ENCODE measurements at places on chromosomes 12 and 14.

DNA sequence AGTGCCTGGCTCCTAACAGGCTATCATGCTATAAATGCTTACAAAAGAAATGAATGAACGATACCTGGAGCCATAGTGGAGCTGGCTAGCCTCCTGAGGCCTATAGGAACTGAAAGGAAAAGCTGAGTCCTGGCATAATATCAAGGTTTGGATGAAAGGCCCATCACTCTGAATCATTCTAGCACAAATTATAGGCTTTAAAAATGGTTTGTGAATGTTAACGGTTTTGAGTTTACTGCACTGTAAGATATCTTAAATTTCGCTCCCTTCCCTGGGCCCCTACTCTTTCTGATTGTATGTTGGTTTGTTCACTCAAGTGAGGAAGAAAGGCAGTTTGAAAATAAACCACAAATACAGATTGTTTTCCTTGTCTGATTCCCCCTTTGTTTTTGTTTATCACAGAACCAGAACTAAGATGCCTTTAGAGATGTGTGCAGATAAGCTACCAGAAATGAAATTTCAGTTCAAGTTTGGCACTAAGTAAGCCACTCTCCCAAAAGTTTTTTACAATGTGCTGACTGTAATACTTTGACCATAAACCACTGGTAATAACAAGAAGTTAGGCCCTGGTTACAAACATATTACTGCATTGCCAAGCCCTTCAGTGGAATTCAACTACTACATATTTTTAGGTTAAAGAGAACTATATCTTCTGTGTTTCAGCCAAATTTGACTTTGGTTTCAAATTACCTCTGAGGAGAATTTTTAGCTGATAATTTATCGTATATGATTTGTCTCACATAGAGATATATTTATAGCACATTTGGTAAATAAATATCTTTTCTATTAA, 89.5 kb downstream of the ALX1 start:
- no peak for DNase-seq

DNA sequence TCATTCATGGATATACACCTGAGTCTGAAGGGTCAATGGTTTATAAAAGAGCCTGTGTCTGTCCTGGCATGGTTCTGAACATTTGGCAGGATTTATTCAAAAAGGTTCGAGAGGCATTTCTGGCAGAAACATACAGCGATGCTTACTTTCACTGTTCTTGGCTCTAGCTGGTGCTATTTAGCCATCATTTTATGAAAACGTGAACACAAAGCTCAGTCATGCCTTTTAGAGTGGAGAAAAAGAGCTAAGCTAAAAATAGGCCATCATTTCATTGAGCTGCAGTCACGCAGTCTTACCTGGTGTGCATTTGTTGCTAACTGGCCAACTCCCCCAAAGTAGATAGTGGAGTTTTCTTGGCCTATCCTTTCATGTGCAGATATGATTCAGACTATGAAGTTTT, 1209.5 kb downstream of the SLC16A7 start:
- no peak for DNase-seq

GRCh38 chr14:50095895-50096294, 20.5 kb downstream of the VCPKMT start:
- peak; percentile 50 for DNase-seq

GRCh38 chr14:33332497-33332896, 393.8 kb downstream of the NPAS3 start:
- DNase-seq, result no peak

DNA sequence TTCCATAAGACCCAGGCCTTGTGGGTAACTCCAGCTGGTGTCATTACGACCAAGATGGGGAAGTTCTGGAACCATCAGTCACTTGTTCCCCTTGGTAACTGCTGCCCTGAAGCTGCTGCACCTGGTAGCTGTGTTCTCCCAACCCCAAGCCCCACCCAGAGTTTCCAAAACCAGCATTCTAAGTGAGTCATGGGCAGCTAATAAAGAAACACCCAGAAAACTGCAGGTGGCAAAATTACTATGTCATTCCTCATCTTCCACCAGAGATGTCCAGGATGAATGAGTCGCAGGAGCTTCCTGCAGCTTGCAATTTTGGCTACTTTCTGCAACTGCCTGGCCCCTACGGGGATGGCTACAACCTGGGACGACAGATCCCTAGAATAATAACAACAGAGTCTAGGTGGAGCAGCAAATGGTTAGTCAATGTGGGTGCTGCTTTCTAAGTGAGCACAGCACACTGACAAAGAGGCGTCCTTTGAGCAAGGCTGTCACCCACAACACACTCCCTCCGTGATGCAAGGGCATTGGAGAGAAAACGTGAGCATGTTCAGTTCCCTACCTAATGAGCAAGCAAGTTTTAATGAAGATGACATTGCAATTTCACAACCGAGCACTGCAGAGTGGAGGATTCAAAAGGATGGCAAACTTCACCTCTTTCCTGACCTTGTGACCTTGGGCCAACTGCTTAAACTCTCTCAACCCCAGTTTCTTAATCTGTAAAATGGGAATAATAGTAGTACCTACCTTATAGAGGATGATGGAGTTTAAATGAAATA, 301.4 kb upstream of the NOS1 start:
- DNase-seq, result no peak

DNA sequence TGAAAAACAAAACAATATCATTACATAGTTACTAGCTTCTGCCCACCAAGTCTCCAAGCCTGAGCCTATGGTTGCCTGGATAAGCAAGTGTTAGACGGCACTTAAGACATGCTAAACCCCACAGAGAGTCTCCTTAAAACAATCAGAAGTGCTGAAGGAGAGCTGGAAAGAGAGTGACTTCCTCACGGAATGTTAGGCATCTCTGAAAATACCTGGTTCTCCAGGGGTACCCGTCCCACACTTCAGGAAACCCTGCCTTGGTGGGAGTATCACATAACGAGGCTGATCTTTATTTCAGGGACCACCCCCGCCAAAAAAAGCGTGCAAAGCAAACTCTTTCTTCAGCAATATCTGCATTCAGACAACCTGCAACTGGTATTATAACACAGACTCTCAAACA, 18.3 kb downstream of the LHX5 start:
- no peak for DNase-seq

- no peak for DNase-seq
Measured at GRCh38 chr14:99538275-99538674, 57.1 kb downstream of the CCNK start.

- no peak for DNase-seq
Measured at GRCh38 chr12:104213952-104214351, 1.6 kb upstream of the TXNRD1 start.

All from CD4-positive, alpha-beta T cell treated with Interleukin-15 for 4 hours (primary cell).